Activated T-helper 2 cell treated with anti-CD3 and anti-CD28 coated beads, Interferon-gamma antibody, Interleukin-2, Interleukin-4, amounts not matched to agents 10 μg/mL and 5 μg/mL and 100 μg/mL, durations not matched to agents 14 hours and 24 hours and 36 hours (primary cell): ENCODE measurements at places on chromosomes 12 and 14. TPM values are rescaled to one million over a fixed set of nuclear protein-coding genes. Genes with fewer than 3 reads are reported as not detected.

- no peaks in the 10 kb centered on the region for H3K36me3 ChIP-seq
- H3K27me3 ChIP-seq: peaks cover 7% of the 10 kb centered on the region
- H3K4me3 ChIP-seq: no peak overlapping the region
- no peak for DNase-seq
Observed at GRCh38 chr12:48361664-48362339, 11.1 kb upstream of the ZNF641 start.

- H3K4me1 ChIP-seq: peaks cover 24% of the 10 kb centered on the region
- H3K36me3 ChIP-seq: peaks cover 53% of the 10 kb centered on the region
- H3K4me3 ChIP-seq: no peak overlapping the region
- no peaks in the 10 kb centered on the region for H3K27me3 ChIP-seq
- no peak overlapping the region for H3K27ac ChIP-seq
Observed at GRCh38 chr14:90985601-90986242, 74.7 kb downstream of the RPS6KA5 start.

DNA sequence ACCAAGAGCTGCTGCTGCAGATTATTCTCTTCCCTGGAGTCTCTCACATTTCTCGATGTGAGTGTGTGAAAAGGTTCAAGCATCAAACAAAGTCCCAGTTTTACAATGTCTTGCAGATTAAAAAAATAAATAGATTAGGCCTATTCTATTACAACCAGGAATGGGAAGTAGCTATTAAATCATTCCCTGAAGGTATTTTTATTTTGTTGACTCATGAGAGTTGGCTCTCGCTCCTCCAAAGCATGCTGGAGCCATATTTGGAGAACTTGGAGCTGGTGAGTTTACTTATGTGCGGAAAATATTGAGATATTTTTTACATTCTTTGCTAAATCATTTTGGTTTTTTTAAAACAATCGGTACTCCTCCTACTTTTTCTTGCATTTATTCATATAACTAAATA lies 572.3 kb downstream of the ETNK1 start:
- H3K27ac ChIP-seq: no peak overlapping the region
- no peaks in the 10 kb centered on the region for H3K4me1 ChIP-seq
- H3K27me3 ChIP-seq: no peaks in the 10 kb centered on the region
- H3K36me3 ChIP-seq: no peaks in the 10 kb centered on the region
- no peak overlapping the region for H3K4me3 ChIP-seq

DNA sequence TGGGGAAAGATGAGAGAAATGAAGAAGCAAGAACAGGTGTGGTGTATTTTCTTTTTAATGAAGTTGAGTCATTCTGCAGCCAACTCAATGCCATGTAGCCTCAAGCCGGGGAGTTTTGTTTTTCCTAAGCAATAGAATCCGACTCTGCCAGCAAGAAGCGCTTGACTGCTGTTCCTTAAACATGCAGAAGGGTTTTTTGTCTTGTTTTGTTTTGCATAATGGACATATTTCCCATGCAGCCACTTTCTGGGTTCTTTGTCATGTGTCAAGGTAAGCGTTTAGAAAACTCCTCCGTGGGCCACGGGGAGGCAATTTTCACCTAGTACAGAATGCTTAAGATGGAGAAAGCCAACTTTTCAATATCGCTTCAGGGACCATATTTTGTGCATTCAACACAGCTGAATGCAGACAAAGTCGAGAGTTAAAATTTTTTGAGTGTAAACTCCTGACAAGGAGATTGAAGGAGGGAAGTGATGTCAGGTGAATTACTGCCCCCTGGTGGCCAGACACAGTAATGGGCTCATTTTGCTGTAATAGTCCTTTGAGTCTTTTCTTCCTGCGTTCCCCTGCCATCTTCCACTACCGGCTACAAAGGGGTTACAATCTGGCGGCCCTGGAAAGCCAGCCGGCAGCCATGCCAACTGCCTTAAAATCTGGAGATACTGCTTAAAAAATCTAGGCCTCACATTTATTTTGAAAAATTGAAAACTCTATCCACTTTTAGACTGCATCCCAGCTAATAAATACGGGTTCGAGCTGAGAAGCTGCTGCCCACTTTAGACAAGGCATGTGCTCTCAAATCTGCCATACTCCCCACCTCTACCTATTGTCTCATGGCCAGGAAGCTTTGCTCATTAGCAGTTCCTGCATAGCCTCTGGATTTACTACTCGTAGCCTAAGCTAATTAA lies 3.2 kb upstream of the FICD start:
- no peaks in the 10 kb centered on the region for H3K36me3 ChIP-seq
- no peak overlapping the region for H3K4me3 ChIP-seq
- H3K27me3 ChIP-seq: no peaks in the 10 kb centered on the region
- H3K27ac ChIP-seq: no peak overlapping the region

GRCh38 chr14:77407158-77407557 lies 16.2 kb downstream of the NOXRED1 start:
- DNase-seq: no peak
- peaks cover 17% of the 10 kb centered on the region for H3K4me1 ChIP-seq
- no peaks in the 10 kb centered on the region for H3K36me3 ChIP-seq
- H3K27me3 ChIP-seq: no peaks in the 10 kb centered on the region
- no peak overlapping the region for H3K27ac ChIP-seq

DNA sequence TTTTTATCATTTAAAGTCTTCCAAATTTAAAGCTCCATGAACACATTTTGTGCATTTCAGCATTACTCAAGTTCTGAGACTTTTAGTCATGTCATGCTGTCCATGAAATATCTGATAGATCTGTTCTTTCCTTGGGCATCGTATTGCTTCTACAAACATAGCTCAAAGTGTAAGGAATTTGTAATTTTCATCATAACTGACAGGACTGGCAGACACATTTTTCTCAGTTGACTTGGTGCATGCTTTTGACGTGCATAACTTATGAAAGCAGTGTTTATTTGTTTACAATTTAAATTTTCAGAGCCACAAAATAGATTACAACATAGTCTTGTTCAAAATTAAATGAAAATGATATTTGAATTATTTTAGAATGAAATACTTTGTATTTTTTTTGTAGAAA lies 812.1 kb upstream of the NOVA1 start:
- H3K36me3 ChIP-seq: no peaks in the 10 kb centered on the region
- H3K4me3 ChIP-seq: no peak overlapping the region
- no peak overlapping the region for H3K27ac ChIP-seq
- H3K4me1 ChIP-seq: no peaks in the 10 kb centered on the region
- no peak for DNase-seq

GRCh38 chr12:98274430-98275130 lies 240.8 kb upstream of the TMPO start:
- no peak overlapping the region for H3K27ac ChIP-seq
- no peak overlapping the region for H3K4me3 ChIP-seq
- peaks cover 1% of the 10 kb centered on the region for H3K27me3 ChIP-seq
- no peaks in the 10 kb centered on the region for H3K36me3 ChIP-seq

- no peaks in the 10 kb centered on the region for H3K36me3 ChIP-seq
- no peak overlapping the region for H3K4me3 ChIP-seq
- H3K27me3 ChIP-seq: no peaks in the 10 kb centered on the region
- no peak for DNase-seq
- peaks cover 4% of the 10 kb centered on the region for H3K4me1 ChIP-seq
Observed at GRCh38 chr14:99586761-99587459, 17.1 kb downstream of the CCDC85C start.

DNA sequence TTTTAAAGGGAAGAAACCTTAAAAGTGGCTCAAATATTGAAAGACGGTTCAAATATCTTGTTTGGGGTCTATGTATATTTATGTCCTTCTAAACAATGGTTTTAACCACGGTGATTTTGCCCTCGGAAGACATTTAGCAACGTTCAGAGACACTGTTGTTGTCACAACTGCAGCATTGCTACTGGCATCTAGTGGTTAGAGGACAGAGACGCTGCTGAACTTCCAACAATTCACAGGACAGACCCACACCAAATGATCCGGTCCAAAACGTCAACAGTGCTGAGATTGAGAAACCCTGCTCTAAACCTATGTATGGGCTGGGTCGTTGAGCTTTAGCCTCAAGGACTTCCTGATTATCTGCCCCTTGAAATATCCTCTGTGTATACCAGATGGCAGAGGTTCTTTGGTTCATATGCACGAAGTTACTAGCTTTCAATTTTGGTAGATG lies 1.7 kb downstream of the ANGEL1 start:
- peak overlapping the region; percentile 93 for H3K4me3 ChIP-seq
- H3K4me1 ChIP-seq: peaks cover 21% of the 10 kb centered on the region
- H3K27me3 ChIP-seq: no peaks in the 10 kb centered on the region
- peaks cover 14% of the 10 kb centered on the region for H3K36me3 ChIP-seq
- no peak for DNase-seq
- peak overlapping the region; percentile 49 for H3K27ac ChIP-seq

GRCh38 chr14:23613242-23614070 lies 22.7 kb upstream of the DHRS2 start:
- peaks cover 13% of the 10 kb centered on the region for H3K36me3 ChIP-seq
- no peaks in the 10 kb centered on the region for H3K27me3 ChIP-seq
- H3K4me3 ChIP-seq: no peak overlapping the region

GRCh38 chr12:29402437-29402836 lies 21.5 kb upstream of the ERGIC2 start:
- no peak overlapping the region for H3K4me3 ChIP-seq
- no peaks in the 10 kb centered on the region for H3K36me3 ChIP-seq
- peaks cover 2% of the 10 kb centered on the region for H3K4me1 ChIP-seq
- H3K27ac ChIP-seq: no peak overlapping the region
- peaks cover 19% of the 10 kb centered on the region for H3K27me3 ChIP-seq

- H3K27ac ChIP-seq: no peak within 1 kb of the TSS
- H3K27me3 ChIP-seq: peaks cover 75% of the 10 kb centered on the region
- no peaks in the 10 kb centered on the region for H3K36me3 ChIP-seq
- DNase-seq: peak; percentile 10
- peaks cover 27% of the 10 kb centered on the region for H3K4me1 ChIP-seq
Observed at GRCh38 chr14:53956427-53957201, at the start of gene BMP4. BMP4 (minus strand) TSS chr14:53956825; CDS start chr14:53952222, 4,603 bp downstream.

GRCh38 chr12:74983917-74984316 lies 225.7 kb downstream of the KCNC2 start:
- DNase-seq: no peak
- no peaks in the 10 kb centered on the region for H3K27me3 ChIP-seq
- H3K27ac ChIP-seq: no peak overlapping the region
- no peak overlapping the region for H3K4me3 ChIP-seq
- no peaks in the 10 kb centered on the region for H3K4me1 ChIP-seq

- H3K36me3 ChIP-seq: peaks cover 26% of the 10 kb centered on the region
- H3K4me3 ChIP-seq: peak overlapping the region; percentile 48
- H3K27ac ChIP-seq: peak overlapping the region; percentile 90
- no peaks in the 10 kb centered on the region for H3K27me3 ChIP-seq
- DNase-seq: no peak
Observed at GRCh38 chr12:88298761-88299242, 156.7 kb downstream of the TMTC3 start.

DNA sequence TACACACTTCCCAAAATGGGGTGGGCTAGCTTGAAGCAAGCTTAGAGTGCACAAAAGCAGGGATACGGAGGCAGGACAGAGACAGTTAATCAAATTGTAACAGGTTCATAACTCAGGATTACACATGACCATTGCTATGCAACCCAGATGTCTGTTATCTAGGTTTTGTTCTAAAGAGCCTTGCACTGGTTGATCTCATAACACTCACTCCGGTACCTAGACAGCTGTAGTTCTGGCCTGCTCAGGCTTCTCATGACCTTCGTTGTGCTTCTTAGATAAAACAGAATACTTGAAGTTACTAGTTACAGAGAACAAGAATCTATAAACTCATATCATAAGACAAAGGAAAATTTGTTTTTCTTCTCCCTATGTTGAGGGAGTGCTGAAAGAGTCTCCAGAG lies 983.4 kb downstream of the TMEM121 start:
- no peak for DNase-seq
- H3K36me3 ChIP-seq: no peaks in the 10 kb centered on the region
- no peak overlapping the region for H3K27ac ChIP-seq
- H3K27me3 ChIP-seq: peaks cover 36% of the 10 kb centered on the region
- H3K4me1 ChIP-seq: peaks cover 57% of the 10 kb centered on the region

DNA sequence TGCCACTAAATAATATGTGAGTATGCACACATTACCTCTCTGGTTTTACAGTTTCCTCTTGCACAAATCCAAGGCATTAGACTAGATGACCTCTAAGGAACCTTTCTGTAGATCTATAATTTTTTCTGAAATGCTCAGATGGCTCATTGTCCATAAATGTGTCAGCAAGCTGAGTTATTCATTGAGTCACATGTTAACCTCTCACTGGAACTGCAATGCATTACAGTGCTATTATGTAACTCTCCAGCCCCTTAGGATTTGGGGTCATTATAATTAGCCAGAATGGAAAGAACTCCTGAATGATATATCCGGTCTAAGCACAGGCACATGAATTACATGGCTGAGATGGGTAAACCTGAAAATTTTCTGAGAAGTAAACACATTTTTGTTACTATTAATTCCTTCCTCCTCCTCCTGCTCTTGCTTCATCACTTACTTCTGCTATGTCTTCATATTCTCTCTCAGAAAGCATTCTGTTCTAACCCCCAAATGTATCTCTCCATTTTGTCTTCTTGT lies 20.3 kb upstream of the DRAM1 start:
- H3K4me1 ChIP-seq: peaks cover 38% of the 10 kb centered on the region
- no peak overlapping the region for H3K4me3 ChIP-seq
- DNase-seq: no peak
- no peaks in the 10 kb centered on the region for H3K27me3 ChIP-seq
- H3K36me3 ChIP-seq: no peaks in the 10 kb centered on the region
- H3K27ac ChIP-seq: no peak overlapping the region

SLC38A4 gene
- not detected in 2 replicates for total RNA-seq

PTCSC3 gene
- not detected in 2 replicates for total RNA-seq

MANSC1 gene
- total RNA-seq: 0.25 and 1.6 TPM in 2 replicates

SIRT4 gene
- 2.0 and 2.2 TPM in 2 replicates for total RNA-seq

GPR162 gene
- total RNA-seq: 0.11 and 0.30 TPM in 2 replicates

CCDC197 gene
- total RNA-seq: 0.11 TPM in 1 of 2 replicates, not detected in the other
